ENCODE measurements at places on chromosomes 7 and 10.

DNA sequence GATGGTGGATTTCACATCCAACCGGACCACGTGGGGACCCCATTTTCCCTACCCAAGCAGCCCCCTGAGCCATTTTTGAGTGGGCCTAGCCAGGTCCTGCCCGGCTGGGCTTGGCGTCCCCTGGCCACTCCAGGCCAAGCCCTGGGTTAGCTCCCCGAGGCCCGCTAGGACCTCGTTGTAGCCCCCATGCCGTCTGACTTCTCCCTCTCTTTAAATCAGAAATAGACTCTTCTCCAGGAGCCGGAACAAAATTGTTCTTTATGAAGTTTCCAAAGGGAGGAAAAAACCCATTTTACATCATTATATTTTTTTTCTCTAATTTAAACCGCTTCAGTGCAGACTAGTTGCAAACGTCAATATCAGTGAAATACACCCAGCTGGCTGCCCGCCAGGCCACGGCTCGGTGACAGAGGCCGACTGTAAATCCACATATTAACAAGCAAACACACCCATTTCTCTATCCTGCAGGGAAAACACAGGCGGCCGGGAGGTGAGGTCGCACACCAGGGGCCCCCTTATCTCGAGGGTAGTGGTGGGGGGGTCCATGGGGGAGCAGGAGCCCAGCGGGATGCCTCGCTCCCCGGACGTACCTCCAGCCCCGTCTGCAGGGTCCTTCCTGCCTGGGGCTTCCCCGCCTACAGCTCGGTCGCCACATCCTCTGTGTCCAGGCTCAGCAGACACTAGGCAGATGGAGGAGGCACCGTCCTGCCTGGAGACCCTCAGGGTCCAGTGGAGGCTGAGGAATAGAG is 72.7 kb downstream of the ELFN1 start:
- no peak for DNase-seq

- no peak for DNase-seq
These were observed 95.3 kb downstream of the KAT6B start for GRCh38 chr10:74921744-74922143.

DNA sequence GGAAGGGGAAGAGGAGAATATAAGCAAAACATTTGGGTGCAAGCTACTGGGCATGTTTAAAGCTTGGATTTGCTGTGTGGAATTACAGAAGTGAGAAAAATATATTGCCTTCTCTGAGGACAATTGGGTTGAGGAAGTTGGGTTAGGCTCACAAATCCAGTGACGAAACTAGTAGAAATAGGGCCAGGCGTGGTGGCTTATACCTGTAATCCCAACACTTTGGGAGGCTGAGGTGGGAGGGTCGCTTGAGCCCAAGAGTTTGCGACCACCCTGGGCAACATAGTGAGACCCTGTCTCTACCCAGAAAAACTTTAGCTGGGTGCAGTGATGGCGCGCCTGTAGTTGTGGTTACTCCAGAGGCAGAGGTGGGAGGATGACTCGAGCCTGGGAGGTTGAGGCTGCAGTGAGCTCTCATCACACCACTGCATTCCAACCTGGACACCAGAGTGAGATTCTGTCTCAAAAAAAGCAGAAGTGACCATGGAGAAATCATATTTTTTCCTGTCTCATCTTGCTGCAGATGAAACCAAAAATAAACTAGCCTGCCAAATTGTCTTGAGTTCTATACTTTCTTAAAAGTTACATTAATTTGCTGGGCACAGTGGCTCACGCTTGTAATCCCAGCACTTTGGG is 22.4 kb downstream of the NRBF2 start:
- no peak for DNase-seq

DNA sequence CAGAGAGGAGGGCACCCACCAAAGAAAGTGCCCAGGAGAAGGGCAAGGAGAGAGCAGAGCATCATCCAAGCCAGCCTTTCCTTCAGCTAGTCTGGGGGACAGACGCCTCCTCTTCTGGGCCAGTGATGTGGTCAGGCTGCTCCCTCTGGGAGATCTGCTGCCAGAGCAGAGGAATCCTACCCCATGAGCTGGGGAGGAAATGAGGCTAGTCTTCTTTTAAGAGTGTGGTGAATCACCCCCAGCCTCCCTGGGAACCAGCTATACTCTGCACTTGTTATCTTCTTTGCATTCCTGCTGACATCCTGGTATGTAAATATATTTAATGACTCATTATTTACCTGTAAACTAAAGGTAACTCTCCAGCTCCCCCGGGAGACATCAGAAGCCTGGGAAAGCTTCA is 41.6 kb upstream of the EPHB6 start:
- no peak for DNase-seq

DNA sequence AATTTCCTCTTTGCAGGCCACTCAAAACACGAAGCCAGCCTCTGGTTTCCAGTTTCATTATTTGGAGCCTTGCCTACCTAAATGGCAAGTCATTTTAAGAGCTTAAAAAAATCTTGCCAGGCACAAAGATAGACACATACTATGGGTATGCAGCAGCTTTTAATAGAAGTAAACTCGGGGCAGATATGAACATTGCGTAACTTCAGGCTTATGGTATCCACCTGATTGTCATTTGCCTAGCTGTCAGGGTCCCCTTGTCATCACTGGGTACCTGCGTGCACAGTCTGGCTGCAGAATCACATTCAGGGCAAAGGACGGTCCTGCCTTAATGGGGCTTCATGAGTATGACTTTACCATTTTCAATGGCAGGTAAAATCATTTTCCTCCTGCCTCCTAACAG is 466.1 kb upstream of the NRP1 start:
- no peak for DNase-seq

DNA sequence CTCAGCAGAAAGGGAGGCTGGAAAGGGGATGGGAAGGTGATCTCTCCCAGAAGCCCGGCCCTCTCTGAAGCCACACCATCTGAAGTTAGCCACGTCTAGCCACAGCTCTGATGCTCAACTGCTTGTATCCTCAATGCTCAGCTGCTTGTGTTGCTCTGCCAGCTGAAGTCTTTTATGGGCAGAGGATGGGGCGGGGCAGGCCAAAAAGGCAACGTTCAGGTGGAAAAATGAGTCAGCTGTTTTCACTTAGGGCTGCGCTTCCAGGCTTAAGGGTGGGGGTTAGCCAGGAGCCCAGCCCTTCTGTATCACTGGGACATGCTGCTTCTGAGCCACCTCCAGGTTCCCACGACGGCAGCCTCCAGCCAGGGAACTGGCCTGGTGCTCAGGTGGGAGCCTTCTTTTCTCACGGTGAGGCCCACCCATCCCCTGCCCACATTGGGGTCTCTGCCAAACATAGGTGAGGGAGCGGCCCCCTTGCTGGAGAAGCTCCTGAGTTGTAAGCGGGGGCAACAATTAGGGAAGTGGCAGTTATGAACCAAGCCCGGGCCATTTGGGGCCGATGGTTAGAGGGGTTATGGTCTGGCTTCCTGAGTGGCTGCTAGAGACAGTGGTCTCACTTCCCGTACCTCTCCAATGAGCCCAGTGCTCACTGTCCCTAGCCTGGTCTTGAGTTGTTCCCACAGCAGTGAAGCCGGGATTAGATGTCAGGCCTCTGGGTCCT is 44.9 kb upstream of the CNPY1 start:
- DNase-seq = no peak

GRCh38 chr7:30090111-30090510 is 44.7 kb upstream of the MTURN start:
- DNase-seq = no peak

- DNase-seq = no peak
These were observed 22.8 kb upstream of the FAM20C start for GRCh38 chr7:169276-170172.

GRCh38 chr7:67791918-67792317 is 795.3 kb downstream of the TYW1 start:
- DNase-seq = no peak
